ENCODE measurements at places on chromosomes 13 and 19. TPM values are rescaled to one million over a fixed set of nuclear protein-coding genes. Genes with fewer than 3 reads are reported as not detected.

GRCh38 chr19:23769691-23770468 lies 11.2 kb upstream of the ZNF681 start:
- no peaks in the 10 kb centered on the region for H3K36me3 ChIP-seq
- H3K27ac ChIP-seq = no peak overlapping the region
- no peaks in the 10 kb centered on the region for H3K4me1 ChIP-seq
- no peak for DNase-seq
- H3K27me3 ChIP-seq = no peaks in the 10 kb centered on the region

- no peaks in the 10 kb centered on the region for H3K4me1 ChIP-seq
- no peak for DNase-seq
- no peaks in the 10 kb centered on the region for H3K36me3 ChIP-seq
- H3K27ac ChIP-seq = no peak overlapping the region
- H3K4me3 ChIP-seq = no peak overlapping the region
- no peaks in the 10 kb centered on the region for H3K27me3 ChIP-seq
Measured at GRCh38 chr13:42078128-42078808, 29.8 kb downstream of the DGKH start.

DNA sequence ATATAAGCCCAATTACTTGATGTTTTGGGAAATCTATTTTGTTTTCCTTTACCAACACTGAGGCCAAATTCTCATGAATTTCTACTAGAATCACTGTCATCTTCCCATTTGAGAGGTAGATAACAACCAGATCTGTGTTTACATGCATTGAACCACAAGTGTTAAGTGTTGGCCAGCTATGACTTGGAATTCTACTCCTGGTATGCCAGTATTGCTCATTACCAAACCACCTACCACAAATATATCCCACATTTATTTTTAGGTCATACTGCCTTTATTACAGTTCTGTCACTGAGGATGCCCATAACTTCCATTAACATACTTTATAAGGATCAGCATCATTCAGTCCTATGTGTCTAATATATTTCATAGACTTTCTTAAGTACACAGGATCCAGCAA lies 328.9 kb downstream of the DIAPH3 start:
- no peaks in the 10 kb centered on the region for H3K36me3 ChIP-seq
- no peak overlapping the region for H3K4me3 ChIP-seq

- no peaks in the 10 kb centered on the region for H3K4me1 ChIP-seq
- H3K27me3 ChIP-seq = no peaks in the 10 kb centered on the region
- no peak for DNase-seq
- H3K4me3 ChIP-seq = no peak overlapping the region
- H3K36me3 ChIP-seq = no peaks in the 10 kb centered on the region
- no peak overlapping the region for H3K27ac ChIP-seq
Measured at GRCh38 chr13:57784633-57785032, 153.1 kb downstream of the PCDH17 start.

DNA sequence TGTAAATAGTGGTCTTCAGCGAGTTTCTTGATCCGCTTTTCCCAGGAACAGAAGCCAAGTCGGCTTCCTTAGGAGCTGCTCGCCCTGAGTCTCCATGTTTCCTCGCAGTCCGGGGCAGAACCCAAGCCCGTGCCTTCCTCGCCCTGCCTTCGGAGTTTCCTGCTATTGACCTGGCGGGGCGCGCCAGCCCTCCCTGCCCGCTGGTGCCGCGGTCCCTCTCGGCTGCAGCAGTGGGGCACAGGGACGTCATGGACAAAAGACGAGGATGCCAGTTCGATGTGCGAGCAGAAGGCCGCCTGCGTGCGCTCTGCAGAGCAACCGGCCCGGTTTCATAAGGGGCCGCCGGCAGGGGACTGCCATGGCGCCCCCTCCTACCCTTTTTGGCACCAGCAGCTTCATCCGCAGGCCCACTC lies 156.6 kb downstream of the TM9SF2 start:
- H3K4me3 ChIP-seq = peak overlapping the region; percentile 69
- H3K27ac ChIP-seq = no peak overlapping the region
- H3K27me3 ChIP-seq = peaks cover 38% of the 10 kb centered on the region
- DNase-seq = no peak
- H3K36me3 ChIP-seq = no peaks in the 10 kb centered on the region

DNA sequence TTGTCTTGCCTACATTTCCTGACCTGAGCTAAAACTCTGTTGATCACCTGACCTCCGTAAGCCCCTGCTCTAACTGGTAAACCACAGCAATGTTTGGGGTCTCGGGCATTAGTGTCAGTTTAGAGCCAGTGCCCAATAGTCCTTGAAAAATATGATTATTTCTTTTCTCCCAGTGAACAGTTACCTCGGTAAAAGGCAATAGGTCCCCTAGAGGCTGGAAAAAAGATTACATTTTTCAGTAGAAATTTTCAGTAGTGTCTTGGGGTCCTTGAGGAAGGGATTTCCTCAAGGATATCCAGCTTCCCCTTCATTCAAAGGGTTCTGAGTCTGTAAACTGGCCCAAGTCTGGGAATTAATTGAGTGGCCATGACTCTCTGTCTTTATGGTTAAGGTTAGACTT lies 177.5 kb downstream of the SLC7A1 start:
- no peak overlapping the region for H3K27ac ChIP-seq
- no peak overlapping the region for H3K4me3 ChIP-seq
- H3K36me3 ChIP-seq = no peaks in the 10 kb centered on the region
- peaks cover 3% of the 10 kb centered on the region for H3K27me3 ChIP-seq

DNA sequence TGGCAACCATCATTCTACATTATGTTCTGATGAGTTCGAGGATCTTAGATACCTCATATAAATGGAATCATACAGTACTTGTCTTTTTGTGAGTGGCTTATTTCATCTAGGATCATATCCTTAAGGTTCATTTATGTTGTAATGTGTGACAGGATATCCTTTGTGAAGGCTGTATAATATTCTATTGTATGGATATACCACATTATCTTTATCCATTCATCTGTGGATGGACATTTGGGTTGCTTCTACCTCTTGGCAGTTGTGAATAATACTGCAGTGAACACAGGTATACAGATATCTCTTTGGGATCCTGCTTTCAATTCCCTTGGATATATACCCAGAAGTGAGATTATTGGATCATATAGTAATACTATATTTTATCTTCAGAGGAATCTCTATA lies 33.2 kb upstream of the RFC3 start:
- no peak overlapping the region for H3K27ac ChIP-seq
- H3K4me1 ChIP-seq = peaks cover 10% of the 10 kb centered on the region
- no peak for DNase-seq
- H3K36me3 ChIP-seq = no peaks in the 10 kb centered on the region
- H3K4me3 ChIP-seq = no peak overlapping the region

DNA sequence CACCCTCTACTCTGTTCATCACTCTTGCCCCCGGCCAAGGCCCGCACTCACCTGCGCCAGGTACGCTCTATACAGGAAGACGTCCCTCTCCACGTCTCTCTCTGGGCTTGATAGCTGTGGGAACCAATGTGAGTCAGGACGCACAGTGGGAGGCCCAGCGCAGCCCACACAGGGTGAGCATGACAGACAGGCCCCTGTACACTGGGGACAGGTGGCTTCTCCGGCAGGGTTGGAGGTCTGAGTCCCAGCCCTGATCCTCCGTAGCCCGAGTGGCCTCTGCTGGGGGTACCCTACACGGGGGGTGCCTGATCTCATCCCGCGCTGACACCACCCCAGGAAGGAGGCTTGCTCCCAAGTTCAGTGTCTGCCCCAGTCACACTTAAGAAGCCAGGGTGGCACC lies 6.3 kb downstream of the COPE start:
- DNase-seq = no peak
- no peaks in the 10 kb centered on the region for H3K27me3 ChIP-seq
- H3K4me1 ChIP-seq = peaks cover 7% of the 10 kb centered on the region
- no peak overlapping the region for H3K27ac ChIP-seq

The JAK3 gene
- polyA plus RNA-seq = 13.8 TPM

The CGB2 gene
- not detected for polyA plus RNA-seq

The NLRP11 gene
- not detected for polyA plus RNA-seq

- H3K4me3 ChIP-seq = no peak overlapping the region
- H3K27me3 ChIP-seq = no peaks in the 10 kb centered on the region
- no peak overlapping the region for H3K27ac ChIP-seq
- H3K36me3 ChIP-seq = no peaks in the 10 kb centered on the region
- no peak for DNase-seq
Measured at GRCh38 chr13:89465366-89465765, 1794.2 kb downstream of the SLITRK5 start.

The SPINT2 gene
- 139 TPM for polyA plus RNA-seq

DNA sequence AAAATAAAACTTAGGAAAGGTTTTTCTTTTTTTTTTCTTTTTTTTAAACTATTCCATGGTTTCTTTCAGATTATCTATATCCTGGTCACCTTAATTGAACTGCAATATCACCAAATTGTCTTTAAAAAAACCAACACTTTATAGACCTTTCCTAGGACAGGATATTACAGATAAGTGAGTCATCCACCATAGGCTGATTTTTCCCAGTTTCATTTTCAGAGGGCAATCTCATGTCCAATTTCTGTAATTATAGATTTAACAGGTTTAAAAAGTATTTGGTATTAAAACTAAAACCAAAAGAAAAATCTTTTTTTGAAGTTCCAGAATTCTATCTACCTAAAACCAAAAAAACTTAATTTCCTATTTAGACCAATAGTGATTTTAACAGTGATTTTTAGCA lies 13.2 kb downstream of the SPART start:
- peak; percentile 56 for DNase-seq
- no peaks in the 10 kb centered on the region for H3K4me1 ChIP-seq
- H3K27me3 ChIP-seq = no peaks in the 10 kb centered on the region
- no peak overlapping the region for H3K4me3 ChIP-seq
- H3K36me3 ChIP-seq = peaks cover 36% of the 10 kb centered on the region

- DNase-seq = peak; percentile 93
- no peaks in the 10 kb centered on the region for H3K27me3 ChIP-seq
- H3K36me3 ChIP-seq = no peaks in the 10 kb centered on the region
- peak overlapping the region; percentile 93 for H3K27ac ChIP-seq
- no peak overlapping the region for H3K4me3 ChIP-seq
- peaks cover 65% of the 10 kb centered on the region for H3K4me1 ChIP-seq
Measured at GRCh38 chr19:18967358-18968146, 26.5 kb upstream of the HOMER3 start.

GRCh38 chr19:18879579-18880373 lies 16.2 kb downstream of the CERS1 start:
- no peak for DNase-seq
- no peak overlapping the region for H3K4me3 ChIP-seq
- no peaks in the 10 kb centered on the region for H3K4me1 ChIP-seq
- no peak overlapping the region for H3K27ac ChIP-seq
- no peaks in the 10 kb centered on the region for H3K36me3 ChIP-seq

DNA sequence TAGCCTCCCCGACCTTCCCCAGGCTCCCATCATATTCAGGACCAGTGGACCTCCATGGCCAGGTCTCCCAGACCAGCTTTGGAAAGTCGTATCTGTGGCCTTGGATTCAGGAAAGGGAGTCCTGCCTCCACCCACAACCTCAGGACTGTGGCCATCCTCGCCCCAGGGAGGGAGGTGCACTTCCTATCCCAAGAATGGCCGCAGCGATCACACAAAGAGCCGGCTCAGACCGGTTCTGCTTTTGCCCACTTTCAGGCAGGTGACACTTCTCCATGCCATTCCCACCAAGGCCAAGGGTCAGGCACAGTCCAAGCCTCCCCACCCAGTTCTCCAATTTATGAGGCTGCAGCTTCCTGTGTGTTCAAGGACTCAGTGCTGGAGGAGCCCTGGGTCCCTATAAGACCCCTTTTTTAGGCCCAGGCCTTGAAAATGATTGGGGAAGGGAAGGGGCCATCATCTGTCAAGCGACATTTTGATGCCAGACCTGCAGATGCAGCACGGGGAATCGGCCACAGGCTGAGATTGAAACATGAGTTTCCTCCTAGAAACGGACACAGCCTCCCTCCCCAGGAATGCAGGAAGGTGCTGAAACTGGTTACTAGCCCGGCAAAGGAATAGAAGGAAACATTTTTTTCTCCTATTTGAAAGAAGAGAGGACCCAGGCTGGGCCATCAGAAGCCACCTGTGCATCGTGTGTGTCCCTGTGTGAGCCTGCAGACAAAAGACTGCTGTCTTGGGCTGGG lies 65.6 kb upstream of the USE1 start:
- H3K4me3 ChIP-seq = no peak overlapping the region
- no peaks in the 10 kb centered on the region for H3K4me1 ChIP-seq
- H3K27ac ChIP-seq = peak overlapping the region; percentile 61
- peaks cover 96% of the 10 kb centered on the region for H3K36me3 ChIP-seq
- no peak for DNase-seq

The OR7A10 gene
- not detected for polyA plus RNA-seq

GRCh38 chr19:53881482-53882390 lies at the start of gene PRKCG:
PRKCG (plus strand) TSS chr19:53882197; CDS start chr19:53882495, 298 bp downstream.
- no peaks in the 10 kb centered on the region for H3K36me3 ChIP-seq
- peaks cover 35% of the 10 kb centered on the region for H3K4me1 ChIP-seq
- H3K4me3 ChIP-seq = peak within 1 kb of the TSS; percentile 1
- peaks cover 61% of the 10 kb centered on the region for H3K27me3 ChIP-seq

The ZNF492 gene
- polyA plus RNA-seq = 0.01 TPM

- peaks cover 38% of the 10 kb centered on the region for H3K27me3 ChIP-seq
- DNase-seq = no peak
- H3K36me3 ChIP-seq = no peaks in the 10 kb centered on the region
- no peak within 1 kb of the TSS for H3K4me3 ChIP-seq
Measured at GRCh38 chr13:36673838-36674326, at the start of gene SERTM1. SERTM1 (plus strand) TSS chr13:36674020; CDS start chr13:36695079, 21,059 bp downstream.

The ADGRE1 gene
- polyA plus RNA-seq = 13.9 TPM

DNA sequence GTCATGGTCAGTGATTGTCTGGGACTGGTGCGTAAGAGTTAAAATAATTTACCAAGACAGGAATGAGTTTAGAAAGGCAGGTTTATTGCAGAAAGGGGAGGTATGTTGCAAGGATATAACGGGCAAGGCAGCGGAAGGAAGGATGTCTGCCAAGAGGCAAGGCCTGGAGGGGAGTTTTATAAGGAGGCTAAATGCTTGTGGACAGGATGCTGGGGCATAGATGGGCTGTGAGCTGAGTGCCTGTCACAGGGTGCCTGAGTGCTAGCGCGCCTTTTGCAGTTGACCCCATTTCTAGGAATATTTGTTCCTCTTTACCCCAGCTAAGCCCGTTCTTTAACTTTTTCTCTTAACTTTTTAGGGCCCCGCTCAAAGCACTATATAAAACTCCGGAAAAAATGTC lies 58.7 kb downstream of the TEX26 start:
- no peak overlapping the region for H3K4me3 ChIP-seq
- no peaks in the 10 kb centered on the region for H3K36me3 ChIP-seq
- H3K27me3 ChIP-seq = no peaks in the 10 kb centered on the region
- DNase-seq = no peak

The DMKN gene
- not detected for polyA plus RNA-seq

DNA sequence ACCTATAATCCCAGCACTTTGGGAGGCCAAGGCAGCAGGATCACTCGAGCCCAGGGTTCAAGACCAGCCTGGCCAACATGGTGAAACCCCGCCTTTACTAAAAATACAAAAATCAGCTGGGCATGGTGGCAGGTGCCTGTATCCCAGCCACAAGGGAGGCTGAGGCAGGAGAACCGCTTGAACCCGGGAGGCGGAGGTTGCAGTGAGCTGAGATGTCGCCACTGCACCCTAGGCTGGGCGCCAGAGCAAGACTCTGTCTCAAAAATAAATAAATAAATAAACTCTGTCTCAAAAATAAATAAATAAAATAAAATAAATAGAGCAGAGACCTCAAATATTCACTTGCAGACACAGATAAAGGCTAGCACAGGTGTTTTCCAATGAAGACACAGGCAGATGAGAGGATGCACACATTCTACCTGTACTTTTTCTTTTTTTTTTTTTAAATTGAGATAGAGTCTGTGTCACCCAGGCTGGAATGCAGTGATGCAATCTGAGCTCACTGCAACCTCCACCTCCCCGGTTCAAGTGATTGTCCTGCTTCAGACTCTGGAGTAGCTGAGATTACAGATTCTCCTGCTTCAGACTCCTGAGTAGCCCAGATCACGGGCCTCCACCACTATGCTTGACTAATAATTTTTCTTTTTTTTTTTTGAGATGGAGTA lies 2.7 kb upstream of the RPS16 start:
- no peak for DNase-seq
- no peaks in the 10 kb centered on the region for H3K27me3 ChIP-seq
- peaks cover 13% of the 10 kb centered on the region for H3K36me3 ChIP-seq
- H3K27ac ChIP-seq = no peak overlapping the region

Measured in CD14-positive monocyte (primary cell).